Activated CD4-positive, CD25-positive, alpha-beta regulatory T cell (primary cell): ENCODE measurements at places on chromosomes 16 and 17.

- no peak for DNase-seq
Measured at GRCh38 chr17:2784864-2785263, 11.4 kb upstream of the RAP1GAP2 start.

DNA sequence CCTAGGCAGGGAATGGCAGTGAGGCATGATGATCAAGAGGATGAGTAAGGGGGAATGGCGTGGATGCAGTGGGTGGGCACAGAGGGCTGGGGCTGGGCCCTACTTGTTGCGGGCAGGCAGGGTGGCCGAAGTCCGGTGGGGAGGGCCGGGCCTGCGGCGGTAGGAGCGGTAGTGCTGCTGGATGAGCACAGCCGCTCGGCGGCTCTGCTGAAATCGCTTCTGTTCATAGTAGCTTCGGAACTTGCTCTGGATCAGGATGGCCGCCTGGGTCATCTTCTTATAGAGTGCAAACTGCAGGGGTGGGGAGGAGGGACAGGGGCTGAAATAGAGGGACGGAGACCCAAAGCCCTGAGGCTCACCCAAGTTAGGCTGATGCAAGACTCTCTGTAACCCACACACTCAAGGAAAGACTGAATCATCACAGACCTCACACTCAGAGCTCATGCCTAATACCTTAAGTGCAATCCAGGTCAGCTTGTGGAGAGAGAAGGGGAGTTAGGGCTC, 1.5 kb upstream of the SPAG7 start:
- no peak for DNase-seq

DNA sequence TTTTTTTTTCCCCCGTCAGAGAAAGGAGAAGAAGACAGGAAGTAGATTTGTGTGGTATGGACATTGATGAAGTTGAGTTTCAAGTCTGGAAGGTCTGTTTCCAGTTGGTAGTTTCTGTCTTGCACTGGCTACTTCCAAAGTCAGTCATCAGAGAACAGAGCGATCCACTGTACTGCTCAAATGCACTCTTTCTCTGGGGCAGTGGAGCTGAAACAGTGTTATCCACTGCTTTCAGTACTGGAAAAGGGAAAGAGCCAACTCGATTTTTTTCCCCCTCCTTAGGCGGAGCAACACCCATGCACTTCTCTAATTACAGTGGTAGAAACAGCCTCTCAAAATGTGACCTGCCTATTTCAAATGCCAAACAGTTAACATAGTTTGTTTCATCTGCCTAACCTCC, 7.4 kb downstream of the PRKCA start:
- no peak for DNase-seq

- DNase-seq: no peak
Measured at GRCh38 chr17:13107676-13108235, 89.9 kb upstream of the ELAC2 start.

DNA sequence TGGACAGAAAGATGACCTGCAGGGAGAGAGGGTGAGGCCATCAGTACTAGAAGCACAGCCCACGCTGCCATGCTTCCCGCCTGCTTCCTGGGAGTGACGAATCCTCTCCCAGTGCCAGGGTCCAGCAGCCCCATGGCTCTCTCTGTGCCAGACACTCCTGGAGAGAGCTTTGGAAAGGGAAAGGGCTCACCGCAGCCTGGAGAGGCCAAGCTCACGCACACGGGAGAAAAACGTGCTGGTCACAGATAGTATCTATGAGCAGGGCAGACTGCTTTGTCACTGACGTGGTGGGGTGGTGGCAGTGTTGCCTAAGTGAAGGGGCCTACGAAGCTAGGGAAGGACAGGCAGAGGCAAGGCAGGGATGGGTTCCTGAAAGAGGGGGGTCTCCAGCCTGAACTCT, 5.4 kb downstream of the WBP2 start:
- DNase-seq: no peak

DNA sequence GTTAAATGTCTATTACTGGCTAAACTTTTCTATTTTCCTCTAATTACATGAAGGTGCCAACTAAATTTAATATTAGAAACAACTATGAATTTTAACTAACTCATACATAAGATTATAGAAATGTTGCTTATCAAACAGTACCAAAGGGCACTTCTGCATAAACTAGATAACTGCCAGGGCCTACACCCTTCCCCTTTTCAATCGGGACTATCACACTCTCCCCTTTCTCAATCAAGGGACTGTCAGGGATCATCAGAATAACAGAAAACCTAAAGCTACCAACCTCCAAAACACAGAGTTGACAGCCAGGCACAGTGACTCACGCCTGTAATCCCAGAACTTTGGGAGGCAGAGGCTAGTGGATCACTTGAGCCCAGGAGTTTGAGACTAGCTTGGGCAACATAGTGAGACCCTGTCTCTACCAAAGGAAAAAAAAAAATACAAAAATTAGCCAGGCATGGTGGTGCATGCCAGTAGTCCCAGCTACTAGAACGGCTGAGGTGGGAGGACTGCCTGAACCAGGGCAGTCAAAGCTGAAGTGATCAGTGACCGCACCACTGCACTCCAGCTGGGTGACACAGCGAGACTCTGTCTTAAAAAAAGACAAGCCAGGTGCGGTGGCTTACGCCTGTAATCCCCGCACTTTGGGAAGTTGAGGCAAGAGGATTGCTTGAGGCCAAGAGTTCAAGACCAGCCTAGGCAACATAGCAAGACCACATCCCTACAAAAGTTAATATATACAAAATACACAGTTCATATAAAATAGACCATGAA, 3.2 kb upstream of the PHLPP2 start:
- no peak for DNase-seq

- no peak for DNase-seq
Measured at GRCh38 chr16:27776556-27777225, 226.7 kb downstream of the KATNIP start.

DNA sequence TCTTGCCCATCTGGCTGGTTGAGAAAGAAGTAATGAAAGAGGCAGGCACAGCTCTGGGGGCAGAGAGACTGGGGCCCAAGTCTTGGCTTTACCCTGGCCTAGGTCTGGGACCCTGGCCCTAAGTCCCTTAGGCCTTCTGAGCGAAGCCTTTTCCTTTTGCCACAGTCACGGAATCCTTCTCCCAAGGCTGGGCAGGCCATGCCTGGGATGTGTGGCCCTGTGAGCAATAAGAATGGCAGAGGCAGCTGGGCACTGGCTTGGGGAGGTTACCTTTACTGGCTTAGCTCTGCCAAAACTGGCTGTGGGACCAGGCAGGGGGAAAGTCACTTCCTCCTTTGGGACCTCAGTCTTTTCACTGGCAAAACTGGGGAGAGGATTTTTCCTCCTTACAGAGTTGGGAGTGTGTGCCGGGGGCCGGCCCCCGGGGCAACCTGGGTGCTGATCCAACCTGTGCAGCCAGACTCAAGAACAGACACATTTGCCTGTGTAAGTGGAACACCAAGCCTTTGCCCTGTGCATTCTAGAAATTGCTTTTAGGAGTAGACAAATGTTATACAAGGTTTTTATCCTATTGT, 12.9 kb downstream of the FOXF1 start:
- DNase-seq: no peak

GRCh38 chr16:83115491-83116232, 488.9 kb downstream of the CDH13 start:
- DNase-seq: no peak

- peak; percentile 11 for DNase-seq
Measured at GRCh38 chr16:80803339-80804055, 901 bp downstream of the CDYL2 start.

- DNase-seq: no peak
Measured at GRCh38 chr17:38914741-38915638, 10.4 kb upstream of the LASP1NB start.

DNA sequence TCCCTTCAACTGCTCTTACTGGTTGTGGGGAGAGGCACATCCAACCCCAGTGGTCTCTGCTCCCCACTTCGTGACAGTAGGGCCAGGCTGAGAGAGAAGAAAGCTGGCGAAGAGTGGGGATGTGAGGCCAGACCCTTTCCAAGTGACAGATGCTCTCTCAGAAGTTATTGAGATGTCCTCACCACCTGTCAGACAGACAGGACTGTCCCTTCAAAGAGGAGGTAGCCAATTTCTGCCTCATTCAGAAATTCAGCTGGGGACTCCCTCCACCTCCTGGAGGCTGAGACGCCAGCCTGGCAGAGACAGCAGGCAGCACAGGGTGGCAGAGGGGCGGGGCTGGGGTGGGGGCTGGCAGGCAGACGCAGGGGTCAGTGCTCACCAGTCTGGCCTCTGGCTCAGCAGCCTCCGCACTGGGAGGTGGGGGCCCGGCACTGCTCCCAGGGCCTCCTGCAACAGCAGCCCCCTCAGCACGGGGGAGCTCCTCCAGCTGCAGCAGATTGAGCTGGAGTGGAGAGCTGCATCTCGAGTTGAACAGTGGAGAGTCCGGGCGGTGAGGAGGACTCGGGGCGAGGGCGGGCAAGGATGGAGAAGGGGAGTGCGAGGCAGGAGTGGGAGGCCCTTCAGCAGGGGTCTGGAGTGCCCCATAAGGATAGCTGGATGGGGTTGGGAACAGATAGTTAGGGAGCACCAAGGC, 9.2 kb downstream of the PER1 start:
- DNase-seq: no peak

- no peak for DNase-seq
Measured at GRCh38 chr16:54504372-54504771, 217.8 kb upstream of the IRX3 start.

- DNase-seq: no peak
Measured at GRCh38 chr16:82636485-82636884, 9.7 kb downstream of the CDH13 start.

GRCh38 chr17:76635039-76635438, 8.5 kb downstream of the ST6GALNAC1 start:
- DNase-seq: no peak

GRCh38 chr17:45855691-45856336, 11.1 kb downstream of the SPPL2C start:
- DNase-seq: no peak

DNA sequence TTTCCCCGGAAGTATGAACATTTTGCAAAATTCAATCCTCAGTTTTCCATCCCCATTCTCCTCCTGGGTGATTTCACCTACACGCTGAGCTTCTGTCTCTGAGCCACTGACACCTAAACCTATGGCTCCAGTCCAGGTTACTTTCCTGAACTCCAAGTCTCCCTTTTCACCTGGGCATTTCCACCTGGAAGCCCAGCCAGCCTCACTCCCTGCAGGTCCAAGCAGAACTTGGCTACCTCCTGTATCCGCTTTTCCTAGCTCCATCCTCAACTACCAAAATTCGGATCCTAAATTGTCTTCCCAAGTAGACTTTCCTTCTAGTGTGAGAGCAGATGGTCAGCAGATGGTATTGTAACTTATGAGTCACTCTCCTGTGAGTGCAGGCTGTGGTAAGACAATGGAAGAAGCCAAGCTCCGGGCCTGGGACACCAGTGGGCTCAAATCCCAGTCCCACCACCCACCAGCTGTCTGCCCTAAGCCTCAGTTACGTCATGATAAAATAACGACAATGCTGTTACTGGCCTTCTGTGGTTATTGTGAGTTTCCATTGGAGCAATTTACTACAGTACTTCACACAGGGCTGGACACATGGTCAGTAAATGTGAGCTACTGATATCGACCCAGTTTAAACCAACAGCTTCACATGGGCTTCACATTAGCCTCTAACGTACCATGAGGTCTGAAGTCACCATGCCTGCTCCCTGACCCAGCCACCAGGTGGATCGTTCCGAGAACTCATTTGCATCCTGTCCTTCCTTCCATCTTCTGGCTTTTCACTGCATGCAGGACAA, 33.3 kb downstream of the PECAM1 start:
- DNase-seq: no peak

GRCh38 chr17:64661726-64661975, 456 bp downstream of the SMURF2 start:
- DNase-seq: no peak

- DNase-seq: no peak
Measured at GRCh38 chr16:22380529-22380928, 6.1 kb upstream of the CDR2 start.

DNA sequence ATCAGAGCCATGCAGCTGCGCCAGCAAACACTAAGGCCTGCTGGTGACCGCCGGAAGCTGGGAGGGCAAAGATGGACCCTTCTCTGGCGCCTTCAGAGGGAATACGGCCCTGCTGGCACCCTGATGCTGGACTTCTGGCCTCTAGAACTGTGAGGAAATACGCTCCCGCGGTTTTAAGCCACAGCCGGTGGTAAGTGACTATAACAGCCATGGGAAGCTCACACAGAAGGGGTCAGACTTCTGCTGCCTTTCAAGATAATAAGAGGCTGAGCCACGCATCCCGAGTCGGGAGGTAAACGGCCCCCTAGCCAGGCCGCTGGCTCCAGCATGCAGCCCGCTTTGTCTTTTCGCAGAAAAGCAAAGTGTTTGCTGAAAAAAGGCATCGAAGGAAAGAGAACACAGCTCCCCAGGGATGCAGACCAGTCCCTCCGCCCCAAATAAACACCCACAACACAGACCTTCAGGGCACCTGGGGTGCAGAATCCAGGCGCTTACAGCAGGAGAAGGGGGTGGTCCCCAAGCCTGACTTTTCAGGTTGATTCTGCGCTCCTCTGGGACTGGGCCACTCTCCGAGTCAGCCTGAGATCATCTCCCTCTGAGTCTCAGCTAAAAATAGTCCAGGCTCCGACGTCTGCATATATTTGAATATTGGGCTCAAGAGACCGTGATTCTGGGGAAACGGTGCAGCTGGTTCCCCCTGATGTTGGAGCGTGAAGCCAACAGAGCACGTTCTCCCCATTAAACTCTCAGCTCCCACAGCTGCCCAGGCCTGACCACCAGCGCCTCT, 89.7 kb downstream of the MGAT5B start:
- DNase-seq: no peak

- no peak for DNase-seq
Measured at GRCh38 chr16:48279199-48279598, 31.9 kb upstream of the ABCC11 start.

- no peak for DNase-seq
Measured at GRCh38 chr17:17055286-17056155, 13.3 kb downstream of the MPRIP start.

GRCh38 chr17:48244814-48245213, 137.2 kb downstream of the SNX11 start:
- no peak for DNase-seq

GRCh38 chr17:40926341-40926740, 11.1 kb downstream of the KRT23 start:
- DNase-seq: no peak

DNA sequence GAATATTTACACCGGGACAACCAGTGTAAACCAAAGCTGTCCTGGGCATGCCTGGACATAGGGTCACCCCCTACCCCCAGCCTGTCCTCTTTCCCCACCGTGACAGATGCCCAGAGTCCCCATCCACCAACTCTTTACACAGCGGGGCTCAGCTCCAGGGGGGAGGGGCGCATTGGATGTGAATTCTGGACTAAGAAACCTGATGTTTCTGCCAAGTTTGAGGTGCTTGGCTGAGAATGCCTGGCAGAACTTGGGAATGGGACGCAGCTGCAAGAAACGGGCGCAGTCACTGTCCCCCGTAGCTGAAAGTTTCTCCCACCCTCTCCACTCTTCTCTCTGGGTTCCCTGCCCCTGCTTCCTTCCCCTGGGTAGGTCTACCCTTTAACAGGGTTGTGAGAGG, 68.0 kb upstream of the CDC42EP4 start:
- DNase-seq: no peak

- no peak for DNase-seq
Measured at GRCh38 chr17:70086516-70086915, 11.5 kb downstream of the KCNJ16 start.

GRCh38 chr17:42387661-42388380, 421 bp downstream of the STAT3 start:
- DNase-seq: no peak

GRCh38 chr17:49681106-49681979, 3.4 kb upstream of the SPOP start:
- no peak for DNase-seq

- DNase-seq: no peak
Measured at GRCh38 chr16:13718748-13719147, 201.2 kb upstream of the ERCC4 start.

GRCh38 chr17:4365103-4365627, 1.3 kb downstream of the UBE2G1 start:
- peak; percentile 68 for DNase-seq
